ENCODE measurements at places on chromosomes 12 and 14.

GRCh38 chr12:89087876-89088275, 264.4 kb downstream of the DUSP6 start:
- no peak for DNase-seq

DNA sequence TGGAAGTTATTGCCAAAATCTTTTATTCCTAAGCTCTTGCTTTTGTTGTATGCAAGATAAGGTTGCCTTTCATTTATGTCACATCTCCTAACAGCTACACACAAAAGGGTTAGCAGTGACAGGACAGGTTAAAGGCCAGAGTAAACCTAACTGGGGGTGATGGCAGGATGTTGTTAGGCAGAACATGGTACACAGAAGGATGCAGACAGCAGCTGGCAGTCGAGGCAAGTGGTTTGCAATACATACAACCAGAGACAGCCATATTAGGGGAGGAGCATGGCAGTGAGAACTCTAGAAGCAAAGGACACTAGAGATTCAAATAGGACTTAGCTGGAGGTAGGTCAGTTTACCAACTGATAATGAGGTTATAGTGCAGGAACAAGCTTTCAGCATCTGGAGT, 2.7 kb upstream of the ABCD2 start:
- no peak for DNase-seq

- DNase-seq = no peak
Observed at GRCh38 chr12:74456431-74456830, 81.2 kb upstream of the ATXN7L3B start.

DNA sequence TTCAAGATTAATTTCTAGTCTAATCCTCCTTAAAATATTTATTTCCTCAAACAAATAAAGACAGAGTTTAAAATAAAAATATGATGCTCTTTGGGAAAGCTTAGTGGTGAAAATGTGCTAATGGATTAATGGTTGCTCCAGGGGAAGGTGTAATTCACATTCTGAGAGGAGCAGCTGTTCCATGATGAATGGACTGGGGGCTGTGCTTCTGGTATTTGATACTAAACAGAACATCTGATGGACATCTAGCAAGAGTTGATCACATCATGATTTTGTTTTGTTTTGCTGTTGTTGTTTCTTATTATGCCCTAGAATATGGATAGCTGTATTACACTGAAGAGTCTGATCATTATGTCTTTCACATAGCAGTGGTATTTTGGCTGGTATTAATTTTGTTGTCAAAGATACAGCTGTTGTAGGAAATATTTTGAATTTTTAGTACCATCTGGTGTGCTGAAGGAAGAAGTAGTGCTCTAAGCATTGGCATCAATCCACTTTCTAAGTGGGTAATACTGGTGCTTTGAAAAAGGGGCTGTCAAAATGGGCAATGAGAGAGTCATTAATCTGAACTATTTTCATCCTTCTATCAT, 296.4 kb downstream of the ADAMTS20 start:
- no peak for DNase-seq

- no peak for DNase-seq
Observed at GRCh38 chr14:52882824-52883223, 68.0 kb downstream of the FERMT2 start.

DNA sequence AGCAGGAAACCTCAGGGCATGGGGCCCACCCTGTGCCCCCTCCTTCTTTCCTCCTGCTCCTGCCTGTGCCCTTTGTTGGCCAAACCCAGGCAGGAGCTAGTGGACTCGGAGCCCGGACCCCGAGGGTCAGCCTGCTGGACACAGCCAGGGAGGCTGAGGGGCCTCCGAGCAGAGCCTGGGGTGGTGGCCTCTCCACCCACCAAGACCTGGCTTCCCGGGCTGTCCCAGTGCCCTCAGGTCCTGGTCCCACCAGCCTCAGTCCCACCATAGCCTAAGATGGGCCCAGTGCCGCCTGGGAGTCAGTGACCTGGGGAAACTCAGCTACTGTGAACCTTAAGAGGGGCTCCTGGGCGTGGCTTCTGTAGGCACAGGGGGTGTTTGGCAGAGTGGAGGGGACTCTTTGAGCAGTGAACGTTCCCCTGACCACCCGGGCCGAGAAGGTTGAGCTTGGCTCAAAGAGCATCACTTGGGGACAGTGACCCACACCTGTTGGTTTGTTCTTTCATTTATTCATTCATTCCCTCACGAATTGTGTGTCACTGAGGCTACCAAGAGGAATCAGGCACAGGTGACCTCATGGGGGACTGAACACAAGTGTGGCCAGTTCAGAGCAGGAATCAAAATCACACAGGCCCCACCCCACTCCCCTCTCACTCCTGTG, 266.1 kb downstream of the ADGRD1 start:
- no peak for DNase-seq

DNA sequence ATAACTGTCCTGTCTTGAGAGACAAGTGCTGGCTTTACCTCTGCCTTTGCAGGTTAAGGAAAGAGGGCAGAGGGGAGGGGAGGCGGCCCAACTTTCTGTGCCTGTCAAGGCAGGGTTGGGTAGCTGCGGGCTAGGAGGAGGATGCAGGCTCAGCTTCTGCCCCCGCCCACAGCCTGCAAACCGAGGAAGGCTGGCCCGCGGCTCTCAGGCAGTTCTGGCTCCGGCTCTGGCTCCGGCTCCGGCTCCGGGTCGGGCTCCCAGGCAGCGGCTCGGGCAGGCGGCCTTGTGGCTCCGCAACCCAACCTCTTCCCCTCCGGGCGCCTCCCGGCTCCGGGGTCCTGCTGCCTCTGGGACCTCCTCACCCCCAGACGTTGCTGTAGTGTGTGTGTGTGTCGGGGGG, 92.9 kb downstream of the TMEM30B start:
- no peak for DNase-seq

DNA sequence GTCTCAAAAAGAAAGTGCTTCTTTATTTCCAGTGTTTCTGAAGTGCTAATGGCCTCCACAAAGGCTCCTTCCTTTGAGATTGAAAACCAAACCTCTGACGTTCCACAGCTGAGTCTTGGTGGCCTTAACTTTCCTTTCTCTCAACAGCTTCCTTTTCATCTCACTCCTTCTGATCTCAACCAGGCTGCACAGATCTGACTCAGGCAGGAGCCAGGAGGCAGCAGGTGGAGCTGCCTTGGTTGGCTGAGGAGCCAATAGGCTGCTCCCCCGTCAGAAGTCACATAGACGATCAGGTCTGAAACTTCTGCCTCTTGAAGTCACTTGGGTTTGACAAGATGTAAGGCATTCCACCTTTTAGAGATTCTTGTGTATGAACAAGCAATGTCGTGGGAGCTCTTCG, 9.1 kb upstream of the KCNA5 start:
- no peak for DNase-seq

GRCh38 chr12:29282031-29282816, 98.7 kb downstream of the ERGIC2 start:
- DNase-seq = no peak

- DNase-seq = no peak
Observed at GRCh38 chr14:102738373-102739189, 38.7 kb upstream of the TRAF3 start.

- no peak for DNase-seq
Observed at GRCh38 chr12:65857840-65858239, 33.6 kb downstream of the HMGA2 start.

DNA sequence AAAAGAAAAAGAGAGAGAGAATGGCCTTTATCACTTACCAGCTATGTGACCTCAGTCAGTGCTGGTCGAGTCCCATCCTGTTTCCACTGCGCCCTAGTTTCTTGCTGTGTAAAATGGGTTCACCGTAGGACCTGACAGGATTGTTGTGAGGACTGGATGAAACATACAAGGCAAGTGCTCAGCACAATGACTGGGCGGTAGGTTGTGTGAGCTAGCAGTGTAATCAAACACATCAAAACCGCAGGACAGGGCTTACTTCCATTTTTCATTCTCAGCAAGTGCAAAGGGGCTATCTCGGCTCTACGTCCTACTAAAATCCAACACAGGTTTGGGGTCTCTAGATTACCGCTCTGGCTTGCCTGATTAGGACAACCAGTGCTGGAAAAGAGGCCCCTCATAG, 36.4 kb upstream of the ATXN2 start:
- DNase-seq = no peak

- no peak for DNase-seq
Observed at GRCh38 chr14:94062344-94062940, 18.6 kb downstream of the DDX24 start.

- DNase-seq = peak; percentile 13
Observed at GRCh38 chr12:101027200-101027599, 182.8 kb downstream of the SLC5A8 start.

- DNase-seq = no peak
Observed at GRCh38 chr14:70415788-70416187, 1.1 kb downstream of the SYNJ2BP start.

DNA sequence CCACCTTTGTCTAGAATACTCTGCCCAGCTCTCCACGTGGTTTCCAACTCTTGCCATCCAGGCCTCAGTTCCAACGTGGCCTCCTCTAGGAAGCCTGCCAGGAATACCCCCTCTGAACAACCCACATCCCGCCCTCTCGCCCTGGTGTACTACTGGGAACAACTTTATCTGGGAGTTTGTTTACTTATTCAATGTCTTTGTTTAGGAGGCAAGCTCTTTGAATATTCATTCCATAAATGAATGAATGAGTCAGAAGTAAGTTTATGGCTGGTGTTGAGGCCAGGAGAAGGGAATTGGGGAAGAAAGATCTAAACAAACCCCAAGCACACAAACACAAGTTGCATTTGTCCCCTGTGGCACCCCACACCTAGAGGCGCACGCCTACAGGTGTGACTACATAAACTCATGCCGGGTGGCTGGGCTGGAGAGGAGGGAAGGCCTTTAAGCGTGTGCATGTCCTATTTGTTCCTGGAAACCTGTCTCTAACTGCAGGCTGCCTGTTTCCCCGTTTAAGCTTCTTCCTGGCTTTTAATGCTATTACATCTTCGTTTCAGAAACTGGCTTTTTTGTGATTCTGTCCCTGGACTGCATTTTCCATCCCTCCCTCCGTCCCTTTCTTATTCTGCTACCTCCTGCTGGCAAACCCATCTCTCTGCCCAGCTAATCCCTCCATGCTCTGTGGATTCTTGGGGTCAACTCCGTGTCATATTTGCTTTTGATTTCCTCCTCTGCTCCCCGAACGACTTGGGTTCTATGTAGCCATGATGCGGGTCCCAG, 57.9 kb downstream of the FZD10 start:
- no peak for DNase-seq

DNA sequence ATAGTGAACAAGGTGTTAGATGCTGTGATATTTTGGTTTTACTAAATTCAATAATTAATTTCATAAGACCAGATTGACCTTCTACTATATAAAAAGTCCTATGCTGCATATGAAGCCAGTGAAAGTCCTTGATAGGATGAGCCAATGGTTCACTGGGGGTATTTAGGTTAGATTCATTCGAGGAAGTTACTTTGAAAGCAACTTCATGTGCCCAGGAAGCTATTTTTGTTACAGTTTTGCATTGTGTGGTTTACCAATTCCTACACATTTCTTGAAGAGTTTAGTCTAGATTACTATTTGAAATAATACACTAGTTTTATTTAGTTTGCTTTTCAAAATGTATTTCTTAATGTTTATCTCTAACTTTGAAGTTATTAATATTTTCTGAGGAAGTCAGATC, 58.5 kb upstream of the RMST start:
- DNase-seq = no peak

DNA sequence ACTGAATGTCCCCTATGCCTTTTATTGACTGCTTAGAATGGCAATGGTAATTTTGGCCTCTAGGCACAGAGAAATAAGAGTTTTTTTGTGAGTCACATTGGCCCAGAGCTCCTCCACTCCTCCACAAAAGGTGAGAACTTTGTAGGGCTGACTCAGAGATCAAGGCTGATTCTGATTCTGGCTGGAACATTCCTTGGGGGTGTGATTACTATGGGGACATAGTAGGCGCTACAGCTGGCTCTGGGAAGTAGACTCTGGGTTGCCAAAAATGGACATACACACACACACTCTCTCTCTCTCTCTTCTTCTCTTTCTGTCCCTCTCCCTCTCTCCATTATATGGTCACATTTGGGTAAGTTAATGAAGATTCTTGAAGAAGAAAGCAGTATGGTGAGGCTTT, 174.6 kb upstream of the DDHD1 start:
- DNase-seq = no peak

DNA sequence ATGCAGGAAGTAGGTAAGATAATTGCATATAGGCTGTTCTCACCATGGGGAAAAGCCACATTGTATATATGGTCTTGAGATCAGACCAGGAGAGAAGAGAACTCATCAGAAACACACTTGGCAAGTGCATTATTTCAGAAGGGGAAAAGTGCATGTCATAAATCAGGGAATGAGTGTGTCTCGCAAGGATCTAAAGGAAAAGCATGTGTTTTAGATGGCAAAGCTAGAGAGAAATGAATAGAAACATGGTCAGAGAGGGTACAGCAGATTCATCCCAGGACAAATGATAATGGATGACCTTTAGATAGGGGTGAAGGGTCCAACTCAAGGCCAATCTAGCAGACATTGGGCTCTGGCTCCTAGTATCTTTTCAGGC, 230.2 kb upstream of the NAV3 start:
- no peak for DNase-seq

DNA sequence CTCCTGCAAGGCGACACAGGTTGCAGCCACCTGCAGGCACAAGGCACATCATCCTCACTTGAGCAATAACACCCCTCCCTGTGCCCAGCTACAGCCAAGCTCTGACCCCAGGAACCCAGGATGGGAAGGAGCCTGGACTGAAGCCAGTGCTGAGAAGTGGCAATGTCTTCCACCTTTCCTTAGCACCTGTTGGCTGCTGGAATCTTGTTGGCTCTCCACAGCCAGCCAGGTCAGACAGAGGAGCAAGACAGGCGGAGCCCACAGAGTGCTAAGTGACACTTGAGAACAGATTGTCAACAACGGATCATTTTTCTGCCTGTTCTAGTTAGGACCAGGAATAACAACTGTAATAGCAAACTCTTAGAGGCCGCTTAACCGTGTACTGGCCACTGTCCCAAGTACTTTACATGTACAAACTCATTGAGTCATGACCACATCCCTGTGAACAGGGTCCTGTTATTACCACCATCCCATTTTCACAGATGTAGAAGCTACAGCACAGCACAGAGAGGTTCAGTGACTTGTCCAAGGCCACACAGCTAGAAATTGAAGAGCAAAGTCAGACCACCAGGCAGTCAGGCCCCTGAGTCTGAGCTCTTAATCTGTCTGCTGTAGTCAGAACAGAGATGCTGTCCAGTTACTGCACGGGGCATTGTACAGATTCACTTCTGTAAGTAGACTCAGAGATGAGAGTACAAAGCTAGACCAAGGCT, 45.6 kb downstream of the RNFT2 start:
- DNase-seq = peak; percentile 96

GRCh38 chr14:20400589-20400964, 12.7 kb downstream of the TEP1 start:
- DNase-seq = no peak

Data from NCI-H510A treated with DMSO at 0.1 percent for 48 hours (cell line).